ENCODE measurements at places on chromosomes 3 and 15.

GRCh38 chr15:98850961-98851572 lies 156.5 kb downstream of the PGPEP1L start:
- peaks cover 44% of the 10 kb centered on the region for H3K4me1 ChIP-seq
- peak overlapping the region; percentile 79 for H3K4me3 ChIP-seq
- DNase-seq = peak; percentile 83
- peak overlapping the region; percentile 82 for H3K27ac ChIP-seq

GRCh38 chr3:48406443-48407431 lies 23.1 kb downstream of the PLXNB1 start:
- no peak for DNase-seq
- no peak overlapping the region for H3K4me3 ChIP-seq
- H3K27ac ChIP-seq = no peak overlapping the region
- H3K4me1 ChIP-seq = no peaks in the 10 kb centered on the region

DNA sequence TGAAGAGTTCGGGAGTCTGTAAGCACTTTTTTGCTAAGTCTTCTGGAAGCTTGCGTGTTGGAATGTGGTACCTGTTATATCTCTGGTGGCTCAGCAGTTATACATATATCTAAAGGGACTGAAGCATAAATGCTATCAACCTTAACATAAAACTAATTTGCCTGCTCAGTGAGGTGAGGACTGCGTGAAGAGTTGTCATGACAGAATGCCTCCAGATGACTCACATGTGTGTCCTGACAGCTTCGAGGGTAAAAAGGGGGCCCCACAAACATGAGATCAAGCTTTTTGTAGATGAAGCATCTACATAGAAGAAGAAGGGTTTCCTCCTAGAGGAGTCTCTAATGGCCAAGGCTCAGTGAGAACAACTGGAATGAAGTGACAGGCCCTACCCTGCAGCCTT lies 88.8 kb upstream of the C3orf80 start:
- peaks cover 7% of the 10 kb centered on the region for H3K4me1 ChIP-seq
- no peak overlapping the region for H3K27ac ChIP-seq
- no peaks in the 10 kb centered on the region for H3K36me3 ChIP-seq

DNA sequence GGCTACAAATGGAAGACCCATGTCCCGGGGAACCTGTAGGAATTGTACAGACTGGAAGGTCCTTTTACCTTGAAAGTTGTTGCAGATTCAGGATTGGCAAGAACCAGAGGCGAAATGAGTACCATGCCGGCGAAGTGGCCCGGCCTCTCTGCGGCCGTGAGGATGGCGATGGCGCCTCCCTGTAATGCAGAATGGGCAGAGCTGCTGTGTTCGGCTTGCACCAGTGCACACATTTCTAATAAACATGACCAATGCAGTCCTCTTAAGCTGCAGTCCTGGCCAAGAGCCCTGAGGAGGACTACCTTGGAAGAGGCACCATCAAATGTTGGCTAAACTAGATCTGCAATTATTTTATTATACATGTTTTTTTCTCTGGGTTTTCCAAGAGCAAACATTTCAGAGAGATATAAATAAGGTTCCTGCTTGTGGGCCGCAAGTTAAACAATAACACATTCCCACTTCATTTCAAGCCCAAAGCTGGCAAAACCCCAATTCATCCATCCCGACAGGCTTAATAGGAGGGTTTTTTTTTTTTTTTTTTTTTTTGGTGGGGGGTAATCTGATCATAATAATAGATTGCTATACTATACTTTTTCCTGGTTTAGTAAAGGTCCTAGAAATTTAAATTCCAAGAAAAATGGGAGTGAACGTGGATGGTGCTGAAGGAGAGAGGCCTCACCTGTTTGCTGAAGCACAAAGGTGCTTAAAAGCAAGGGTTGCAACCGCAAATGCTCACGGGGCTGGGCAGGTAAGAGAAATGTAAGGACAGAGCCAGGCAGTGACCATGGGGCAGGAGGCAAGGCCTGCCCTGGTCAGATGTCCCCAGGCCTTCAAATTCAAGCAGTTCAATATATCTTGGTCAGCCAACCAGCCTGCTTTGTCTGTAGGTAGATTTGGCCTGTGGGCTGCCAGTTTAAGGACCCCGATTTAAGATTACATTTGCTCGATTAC lies 48.5 kb downstream of the ABTB1 start:
- peaks cover 4% of the 10 kb centered on the region for H3K27me3 ChIP-seq
- H3K4me3 ChIP-seq = no peak overlapping the region
- H3K36me3 ChIP-seq = no peaks in the 10 kb centered on the region
- no peak for DNase-seq
- H3K4me1 ChIP-seq = no peaks in the 10 kb centered on the region

- no peak for DNase-seq
- H3K4me3 ChIP-seq = no peak overlapping the region
- H3K4me1 ChIP-seq = peaks cover 2% of the 10 kb centered on the region
- no peaks in the 10 kb centered on the region for H3K36me3 ChIP-seq
These were observed 5.9 kb upstream of the SYNM start for GRCh38 chr15:99098991-99099390.

DNA sequence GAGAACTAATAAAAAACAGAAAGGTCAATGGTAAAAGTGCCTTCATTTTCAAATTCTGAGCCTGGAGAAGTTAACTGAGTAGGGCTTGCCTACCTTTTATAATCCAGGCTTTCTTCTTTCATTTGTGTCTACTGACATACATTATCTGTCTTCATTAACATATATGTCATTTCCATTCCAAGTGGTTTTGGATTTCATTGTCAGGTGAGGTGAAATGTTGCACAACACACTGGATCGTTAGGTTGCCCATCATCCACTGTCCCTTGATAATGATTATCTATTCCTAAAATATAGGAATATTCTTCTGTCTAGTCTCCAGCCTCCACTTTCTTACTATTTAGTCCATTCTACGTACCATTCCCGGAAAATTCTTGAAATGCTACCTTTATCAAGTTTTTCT lies 55.0 kb upstream of the CP start:
- peaks cover 10% of the 10 kb centered on the region for H3K4me1 ChIP-seq
- no peaks in the 10 kb centered on the region for H3K27me3 ChIP-seq
- no peak for DNase-seq
- no peaks in the 10 kb centered on the region for H3K36me3 ChIP-seq

DNA sequence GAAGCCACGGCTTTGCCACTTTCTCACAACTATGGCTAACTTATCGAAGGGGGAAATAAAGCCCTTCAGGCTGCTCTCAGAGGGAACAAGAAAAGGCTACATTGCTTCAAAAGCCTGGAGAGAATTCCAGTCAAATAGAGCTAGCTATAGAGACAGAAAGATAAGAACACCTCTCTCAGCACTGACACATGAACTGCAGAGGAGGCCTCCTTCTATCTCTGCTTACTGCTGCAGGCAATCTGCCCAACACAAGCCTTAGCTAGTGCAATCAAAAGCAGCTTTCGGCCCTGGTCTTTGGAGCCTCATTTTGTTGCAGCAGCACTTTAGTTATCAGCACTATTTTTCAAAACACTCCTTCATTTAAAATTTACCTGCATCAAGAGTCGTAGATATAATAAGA lies 118.4 kb upstream of the ROBO1 start:
- no peaks in the 10 kb centered on the region for H3K36me3 ChIP-seq
- no peaks in the 10 kb centered on the region for H3K27me3 ChIP-seq
- H3K27ac ChIP-seq = no peak overlapping the region
- no peak for DNase-seq
- H3K4me1 ChIP-seq = no peaks in the 10 kb centered on the region
- no peak overlapping the region for H3K4me3 ChIP-seq

GRCh38 chr3:21573291-21573690 lies 177.7 kb downstream of the ZNF385D start:
- no peaks in the 10 kb centered on the region for H3K27me3 ChIP-seq
- no peak overlapping the region for H3K27ac ChIP-seq
- no peak overlapping the region for H3K4me3 ChIP-seq
- no peak for DNase-seq

GRCh38 chr3:46271209-46271745 lies 29.0 kb downstream of the CCR3 start:
- peaks cover 18% of the 10 kb centered on the region for H3K27me3 ChIP-seq
- no peak for DNase-seq
- H3K27ac ChIP-seq = no peak overlapping the region
- H3K4me1 ChIP-seq = peaks cover 17% of the 10 kb centered on the region

DNA sequence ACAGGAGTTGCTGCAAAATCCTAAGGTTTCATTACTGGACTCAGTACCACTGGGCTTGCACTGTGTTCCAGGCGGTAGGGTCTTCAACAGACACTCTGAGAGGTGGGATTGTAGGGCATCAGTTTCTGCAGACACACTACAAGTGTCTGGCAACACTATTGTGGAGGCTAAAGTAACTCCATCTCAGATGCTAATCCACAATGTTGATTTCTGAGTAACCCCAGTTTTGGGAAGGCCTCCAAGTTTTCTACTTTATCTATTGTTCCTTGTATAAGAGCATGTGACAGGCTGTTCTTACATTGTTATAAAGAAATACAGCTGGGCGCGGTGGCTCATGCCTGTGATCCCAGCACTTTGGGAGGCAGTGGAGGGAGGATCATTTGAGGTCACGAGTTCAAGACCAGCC lies 2.5 kb upstream of the ABHD5 start:
- H3K4me1 ChIP-seq = peaks cover 20% of the 10 kb centered on the region
- no peak for DNase-seq
- no peaks in the 10 kb centered on the region for H3K36me3 ChIP-seq
- no peak overlapping the region for H3K27ac ChIP-seq
- no peaks in the 10 kb centered on the region for H3K27me3 ChIP-seq
- H3K4me3 ChIP-seq = no peak overlapping the region

DNA sequence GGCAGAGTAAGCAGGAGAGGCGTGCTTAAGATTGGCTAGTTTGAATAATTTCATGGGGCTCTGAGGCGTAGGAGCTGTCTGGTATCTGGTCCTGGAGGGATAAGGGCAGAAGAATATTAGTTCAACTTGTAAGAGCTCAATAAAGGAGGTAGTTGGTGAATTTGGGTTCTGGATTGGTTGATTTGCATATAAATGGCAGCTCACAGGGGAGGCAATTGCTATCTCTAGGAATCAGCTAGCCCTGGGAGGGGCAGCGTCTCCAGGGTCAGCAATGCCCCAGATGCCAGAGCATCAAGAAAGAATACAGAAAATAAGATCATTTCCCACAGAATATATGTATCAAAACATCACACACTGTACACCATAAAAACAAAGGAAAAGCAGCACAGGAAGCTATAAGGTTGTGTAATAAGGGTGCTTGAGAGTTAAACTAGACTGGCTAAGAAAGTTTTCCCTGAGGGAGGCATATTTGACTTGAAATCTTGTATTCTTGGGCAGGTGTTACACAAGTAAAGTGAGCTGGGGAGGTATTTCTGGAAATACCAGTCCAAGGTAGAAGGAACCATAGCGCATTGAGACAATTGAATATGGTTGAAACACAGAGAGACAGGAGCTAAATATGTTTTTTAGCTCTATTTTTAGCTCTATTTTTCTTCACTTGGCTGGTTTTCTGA lies 6.1 kb downstream of the MOBP start:
- peaks cover 7% of the 10 kb centered on the region for H3K27me3 ChIP-seq
- DNase-seq = no peak
- H3K4me1 ChIP-seq = no peaks in the 10 kb centered on the region
- H3K36me3 ChIP-seq = no peaks in the 10 kb centered on the region
- no peak overlapping the region for H3K27ac ChIP-seq

DNA sequence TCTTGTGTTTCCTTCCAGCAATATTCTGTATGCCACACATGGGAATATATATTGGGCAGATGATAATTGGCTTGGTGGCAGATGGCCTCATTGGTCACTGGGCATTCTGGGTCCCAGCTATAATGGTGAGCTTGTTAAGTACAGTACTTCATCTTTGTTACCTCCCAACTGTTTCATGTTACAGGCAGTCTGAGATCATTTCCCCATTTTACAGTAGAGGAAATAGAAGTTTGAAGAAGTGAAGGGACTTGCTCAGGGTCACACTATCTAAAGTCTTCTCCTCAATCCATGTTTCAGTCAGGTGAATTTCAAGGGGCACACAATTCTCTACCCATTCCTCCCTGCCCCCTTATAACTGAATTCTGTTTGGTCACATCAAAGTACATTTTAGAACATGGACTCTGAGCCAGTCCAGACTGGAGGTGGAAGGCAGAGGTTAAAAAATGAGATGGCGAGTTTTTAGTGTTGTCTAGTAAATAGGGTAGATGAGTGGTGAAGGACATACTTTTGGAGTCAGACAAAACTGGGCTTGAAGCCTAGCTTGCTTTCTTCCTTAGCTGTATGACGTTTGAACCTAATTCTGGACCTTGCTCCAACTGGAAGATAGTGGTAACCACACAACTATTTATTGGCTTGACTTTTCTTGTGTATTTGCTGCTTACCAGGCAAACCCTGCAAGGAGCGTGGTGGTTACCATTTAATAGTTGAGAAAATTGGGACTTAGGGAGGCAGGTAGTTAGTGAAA lies 2.5 kb downstream of the EEFSEC start:
- H3K27me3 ChIP-seq = no peaks in the 10 kb centered on the region
- H3K36me3 ChIP-seq = peaks cover 38% of the 10 kb centered on the region
- peaks cover 14% of the 10 kb centered on the region for H3K4me1 ChIP-seq
- no peak overlapping the region for H3K4me3 ChIP-seq
- DNase-seq = no peak
- no peak overlapping the region for H3K27ac ChIP-seq

GRCh38 chr15:67917037-67917436 lies 77.2 kb upstream of the RNU6-1 start:
- H3K27ac ChIP-seq = no peak overlapping the region
- no peak for DNase-seq
- no peak overlapping the region for H3K4me3 ChIP-seq

- H3K27me3 ChIP-seq = no peaks in the 10 kb centered on the region
- H3K4me1 ChIP-seq = no peaks in the 10 kb centered on the region
- no peak overlapping the region for H3K27ac ChIP-seq
- no peak overlapping the region for H3K4me3 ChIP-seq
These were observed 116.7 kb downstream of the FHIT start for GRCh38 chr3:61134532-61134931.

DNA sequence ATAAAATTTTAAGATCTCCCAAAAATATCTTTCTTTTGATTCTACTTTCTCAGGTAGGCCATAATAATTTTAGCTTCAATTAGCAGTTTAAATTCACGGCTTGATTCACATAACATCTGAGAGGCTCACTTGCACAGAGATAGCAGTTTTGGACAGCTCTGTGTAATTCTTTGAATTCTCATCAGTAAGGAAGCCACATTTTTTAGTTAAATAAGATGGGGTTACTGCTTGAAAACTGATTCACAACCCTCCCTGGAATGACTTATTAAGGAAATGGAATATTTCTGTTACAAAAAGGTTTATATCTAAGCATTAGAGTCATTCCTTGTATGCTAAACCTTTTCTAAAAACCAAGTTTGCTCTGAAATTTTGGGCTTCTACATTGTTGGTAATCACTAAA lies 212.7 kb downstream of the ALCAM start:
- H3K27ac ChIP-seq = no peak overlapping the region
- H3K36me3 ChIP-seq = no peaks in the 10 kb centered on the region
- H3K27me3 ChIP-seq = no peaks in the 10 kb centered on the region
- no peak for DNase-seq
- H3K4me1 ChIP-seq = no peaks in the 10 kb centered on the region

GRCh38 chr3:157355276-157355675 lies 81.4 kb upstream of the PTX3 start:
- no peak overlapping the region for H3K27ac ChIP-seq
- H3K27me3 ChIP-seq = no peaks in the 10 kb centered on the region
- H3K36me3 ChIP-seq = no peaks in the 10 kb centered on the region
- no peak for DNase-seq

Measured in activated CD8-positive, alpha-beta T cell treated with anti-CD3 and anti-CD28 coated beads for 36 hours (primary cell).